HFFc6 (cell line): ENCODE measurements at places on chromosomes 7 and 10.

- no peak for DNase-seq
Observed at GRCh38 chr10:33822774-33823173, 488.3 kb upstream of the NRP1 start.

DNA sequence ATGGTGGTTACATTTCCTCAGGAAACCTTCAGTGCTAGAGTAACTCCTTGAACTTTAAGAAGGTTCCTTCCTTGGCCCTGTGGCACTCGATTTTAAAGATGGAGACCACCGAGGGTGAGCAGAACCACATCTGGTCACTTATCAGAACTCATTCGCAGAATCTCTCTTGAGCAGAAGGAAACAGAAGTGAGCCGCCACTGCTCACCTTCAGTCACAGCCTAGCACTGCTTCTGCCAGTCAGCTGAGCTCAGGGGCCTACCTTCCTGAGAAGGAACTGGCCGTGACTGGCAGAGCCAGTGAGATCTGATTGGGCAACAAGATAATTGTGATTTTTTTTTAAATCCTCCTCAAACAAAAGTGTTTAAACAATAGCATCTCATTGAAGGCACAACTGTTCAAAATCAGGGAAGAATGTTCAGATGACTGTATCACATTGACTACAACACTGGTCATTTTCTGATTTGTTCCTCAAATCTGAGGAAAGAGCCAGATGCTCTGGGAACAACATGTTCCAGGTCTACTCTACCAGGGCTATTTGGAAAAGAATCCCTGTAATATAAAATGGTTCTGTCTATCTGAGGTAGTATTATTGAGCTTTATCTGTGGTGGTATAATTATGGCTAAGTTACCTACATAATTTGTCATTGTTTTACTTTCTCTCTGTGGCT, 2.7 kb upstream of the SYPL1 start:
- no peak for DNase-seq

- no peak for DNase-seq
Observed at GRCh38 chr10:23174977-23175512, 17.1 kb upstream of the PTF1A start.

DNA sequence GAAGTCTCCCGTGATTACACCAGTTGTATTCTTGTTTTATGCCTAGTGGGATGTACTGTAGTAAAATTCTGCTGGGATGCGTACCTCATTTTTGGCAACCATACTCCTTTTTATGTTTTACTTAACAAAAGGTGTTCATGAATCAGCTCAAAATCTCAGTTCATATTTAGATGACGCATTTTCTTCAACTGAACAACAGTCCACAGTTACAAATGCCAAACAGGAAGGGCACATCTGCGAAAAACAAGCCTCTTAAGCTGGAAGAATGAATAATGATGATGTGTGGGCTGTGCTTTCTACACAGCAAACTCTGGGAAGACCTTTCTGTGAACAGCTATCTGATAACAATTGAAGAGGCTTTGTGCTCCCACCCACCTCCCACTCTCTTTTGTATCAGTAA, 68.4 kb upstream of the NRBF2 start:
- no peak for DNase-seq
